ENCODE measurements at places on chromosomes 12 and 14. TPM values are rescaled to one million over a fixed set of nuclear protein-coding genes. Genes with fewer than 3 reads are reported as not detected.
A peak's percentile ranks its signal among the peaks of the same experiment; 100 is the strongest.

DNA sequence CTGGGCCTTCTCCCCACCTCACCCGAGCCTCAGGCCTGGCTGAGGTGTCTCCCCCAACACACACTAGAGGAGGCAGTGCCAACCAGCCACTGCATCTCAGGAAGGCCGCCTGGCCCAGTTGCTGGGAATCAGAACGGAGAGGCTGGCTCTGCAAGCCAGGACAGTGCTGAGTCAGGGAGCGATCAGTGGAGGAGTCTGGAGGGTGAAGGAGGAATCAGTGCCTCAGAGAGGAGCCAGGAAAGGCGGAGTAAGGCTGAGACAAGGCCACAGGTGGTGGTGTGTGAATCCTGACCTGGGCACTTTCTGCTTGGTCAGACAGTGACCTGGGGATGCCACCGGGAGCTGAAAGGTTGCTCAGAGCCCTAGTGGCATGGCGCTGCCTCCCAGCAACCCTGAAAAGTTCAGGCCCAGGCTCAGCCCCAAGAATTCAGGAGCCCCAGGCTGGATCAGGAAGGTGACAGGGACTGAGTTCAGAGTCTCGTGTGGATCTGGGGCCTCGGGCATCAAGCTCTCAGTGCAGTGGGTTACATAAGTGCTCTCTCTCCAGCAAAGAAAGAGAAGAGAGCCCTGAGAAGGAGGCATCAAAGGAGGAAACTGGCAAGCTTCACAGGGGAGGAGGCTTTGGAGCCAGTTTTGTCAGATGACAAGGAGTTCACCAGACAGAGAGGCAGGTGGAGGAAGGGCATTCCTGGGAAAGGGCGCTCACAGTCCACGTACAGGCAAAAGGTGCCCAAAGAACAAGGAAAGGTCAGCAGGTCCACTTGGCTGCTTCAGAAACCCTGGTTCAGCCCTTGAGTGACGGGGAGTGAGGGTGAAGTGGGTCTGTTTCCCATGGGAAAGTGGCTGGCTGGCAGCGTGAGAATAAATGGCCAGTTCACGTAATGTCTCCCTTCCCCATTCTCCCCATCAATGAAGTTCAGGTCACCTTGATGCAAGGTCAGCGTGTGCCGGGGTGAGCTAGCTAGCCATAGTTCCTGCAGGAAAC lies 87.8 kb downstream of the ZFP36L1 start:
- no peak for DNase-seq

GRCh38 chr14:52467515-52468266 lies 84.6 kb downstream of the TXNDC16 start:
- DNase-seq = no peak

DNA sequence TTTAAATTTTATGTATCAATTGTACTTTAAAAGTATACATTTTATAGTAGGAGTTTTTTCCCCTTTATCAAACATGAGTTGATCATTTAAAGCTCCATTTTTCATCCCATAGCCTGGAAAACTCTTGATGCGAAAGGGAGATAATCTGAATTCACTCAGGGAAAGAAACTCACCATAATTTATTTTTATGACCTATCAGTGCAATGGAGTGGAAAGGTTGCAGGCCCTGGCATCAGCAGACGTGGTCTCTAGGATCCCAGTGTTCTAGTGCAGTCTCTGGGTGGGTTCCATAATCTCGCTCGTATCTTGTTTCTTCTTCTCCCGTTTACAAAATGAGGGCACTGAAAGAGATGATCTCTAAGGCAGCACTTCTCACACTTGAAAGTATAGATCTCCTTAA lies 85.0 kb downstream of the PTGER2 start:
- no peak for DNase-seq

DNA sequence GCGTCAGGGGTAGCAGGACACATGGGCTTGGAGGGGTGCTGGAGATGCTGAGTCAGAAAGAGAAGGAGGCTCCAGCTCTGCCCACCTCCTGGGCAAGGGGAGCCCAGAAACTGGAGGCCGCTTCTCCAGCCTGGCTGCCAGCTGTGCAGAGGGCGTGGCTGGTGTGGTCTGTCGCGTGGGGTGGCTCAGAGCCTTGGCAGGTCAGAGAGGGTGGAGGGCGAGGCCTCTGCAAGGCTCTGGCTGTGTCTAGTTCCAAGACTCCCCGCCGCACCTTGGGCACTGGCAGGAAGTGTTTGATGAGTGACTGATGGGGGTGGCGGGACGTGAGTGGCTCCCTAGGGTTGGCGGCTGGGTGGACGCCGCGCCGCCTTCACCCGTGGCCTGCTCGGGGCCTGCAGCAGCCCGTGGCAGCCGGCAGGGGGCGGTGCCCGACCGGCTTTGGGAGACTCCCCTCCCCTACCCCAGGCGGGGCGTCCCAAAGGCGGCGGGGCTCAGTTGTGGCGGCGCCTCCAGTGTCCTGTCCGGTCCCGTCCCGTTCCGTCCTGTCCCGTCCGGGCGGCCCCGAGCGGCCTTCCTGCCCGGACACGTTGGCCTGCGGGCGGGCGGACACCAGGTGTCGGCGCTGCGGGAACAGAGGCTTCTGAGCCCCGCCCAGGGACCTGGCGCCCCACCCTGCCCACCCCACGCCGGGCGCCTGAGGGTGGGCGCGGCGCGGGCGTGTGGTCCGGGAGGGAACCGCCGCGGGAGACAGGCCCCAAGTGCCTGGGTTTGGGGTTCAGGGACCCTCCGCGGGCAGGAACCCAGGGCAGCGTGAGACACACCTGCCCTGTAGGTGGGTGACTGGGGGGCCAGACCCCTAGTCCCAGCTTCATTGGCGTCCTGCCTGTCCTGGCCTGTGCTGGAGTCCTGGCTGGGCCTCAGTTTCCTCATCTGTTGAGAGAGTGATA lies 39.7 kb downstream of the KRT80 start:
- peak; percentile 25 for DNase-seq

DNA sequence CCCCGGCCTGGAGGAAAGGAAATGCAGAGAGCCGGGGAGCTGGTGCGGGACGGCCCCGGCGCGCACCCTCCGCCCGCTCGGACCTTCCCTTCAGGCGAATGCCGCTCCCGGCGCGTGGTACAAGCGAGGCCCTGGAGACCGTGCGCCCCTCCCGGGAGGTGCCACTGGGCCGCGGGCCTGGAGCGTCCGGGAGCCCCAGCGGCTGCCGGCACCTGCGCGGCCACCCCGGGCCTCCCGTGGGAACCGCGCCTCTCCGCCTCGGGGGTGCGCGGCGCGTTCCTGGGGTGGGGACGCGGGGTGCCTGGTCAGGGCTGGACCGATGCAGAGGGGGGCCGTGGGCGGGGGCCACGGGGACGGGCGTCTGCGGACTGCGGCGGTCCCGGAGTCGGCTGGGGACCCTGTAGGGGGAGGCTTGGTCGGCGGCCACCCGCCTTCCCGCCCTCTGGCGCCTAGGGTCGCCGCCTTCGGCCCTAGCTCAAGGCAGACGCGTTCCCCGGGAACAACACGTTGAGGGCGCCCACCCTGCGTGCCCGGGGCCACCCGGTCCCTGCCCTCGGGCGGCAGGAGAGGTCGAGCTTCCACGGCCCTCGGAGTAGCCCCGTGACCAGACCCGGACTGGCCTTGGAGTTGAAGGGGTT lies 599 bp downstream of the PAPLN start:
- no peak for DNase-seq

The OXA1L gene
- total RNA-seq = 135 TPM

DNA sequence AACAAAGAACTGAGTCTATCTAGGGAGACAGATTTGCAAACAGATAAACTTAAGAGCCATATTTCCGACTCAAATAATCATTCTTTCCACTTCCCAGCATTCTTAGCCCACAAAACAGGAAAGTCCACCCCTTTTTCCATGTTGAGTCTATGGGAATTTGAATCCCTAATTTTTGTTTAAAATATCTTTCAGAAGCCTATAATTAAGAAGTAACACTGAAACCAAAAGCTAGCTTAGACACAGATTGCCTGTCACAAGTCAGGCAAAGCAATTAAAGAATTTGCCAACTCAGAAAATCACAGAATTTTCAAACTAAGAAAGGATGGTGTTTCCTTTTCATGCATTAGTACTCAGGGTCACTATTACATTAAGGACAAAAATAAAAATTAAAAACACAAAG lies 17.0 kb downstream of the ATP2B1 start:
- no peak for DNase-seq

The TAS2R13 gene
- 0.26 TPM for total RNA-seq

- DNase-seq = no peak
Observed at GRCh38 chr12:131918311-131919050, 10.6 kb upstream of the PUS1 start.

DNA sequence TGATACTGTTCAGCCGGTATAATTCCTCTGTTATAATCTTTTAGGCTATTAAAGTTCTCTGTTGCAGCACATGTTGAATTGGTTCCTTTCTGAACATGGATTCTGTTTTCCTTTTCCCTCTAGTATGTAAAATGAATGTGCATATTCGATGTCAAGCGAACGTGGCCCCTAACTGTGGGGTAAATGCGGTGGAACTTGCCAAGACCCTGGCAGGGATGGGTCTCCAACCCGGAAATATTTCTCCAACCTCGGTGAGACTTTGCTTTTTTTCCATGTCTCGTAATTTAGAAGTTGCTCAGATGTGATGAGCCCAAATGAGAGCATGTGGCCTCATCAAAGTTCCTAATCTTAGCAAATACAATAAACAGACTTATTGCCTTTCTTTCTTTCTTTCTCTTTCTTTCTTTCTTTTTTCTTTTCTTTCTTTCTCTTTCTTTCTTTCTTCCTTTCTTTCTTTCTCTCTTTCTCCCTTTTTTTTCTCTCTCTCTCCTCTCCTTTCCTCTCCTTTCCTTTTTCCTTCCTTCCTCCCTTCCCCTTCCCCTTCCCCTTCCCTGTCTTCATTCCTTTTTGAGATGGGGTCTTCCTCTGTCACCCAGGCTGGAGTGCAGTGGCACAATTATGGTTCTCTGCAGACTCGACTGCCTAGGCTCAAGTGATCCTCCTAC lies 131.9 kb downstream of the PRKCH start:
- DNase-seq = no peak

- no peak for DNase-seq
Observed at GRCh38 chr12:71420775-71421406, 18.7 kb upstream of the LGR5 start.

The TECPR2 gene
- 16.2 TPM for total RNA-seq

Data from gastrocnemius medialis (tissue), 4 donors.